ENCODE measurements at places on chromosomes 7 and 10. TPM values are rescaled to one million over a fixed set of nuclear protein-coding genes. Genes with fewer than 3 reads are reported as not detected.

DNA sequence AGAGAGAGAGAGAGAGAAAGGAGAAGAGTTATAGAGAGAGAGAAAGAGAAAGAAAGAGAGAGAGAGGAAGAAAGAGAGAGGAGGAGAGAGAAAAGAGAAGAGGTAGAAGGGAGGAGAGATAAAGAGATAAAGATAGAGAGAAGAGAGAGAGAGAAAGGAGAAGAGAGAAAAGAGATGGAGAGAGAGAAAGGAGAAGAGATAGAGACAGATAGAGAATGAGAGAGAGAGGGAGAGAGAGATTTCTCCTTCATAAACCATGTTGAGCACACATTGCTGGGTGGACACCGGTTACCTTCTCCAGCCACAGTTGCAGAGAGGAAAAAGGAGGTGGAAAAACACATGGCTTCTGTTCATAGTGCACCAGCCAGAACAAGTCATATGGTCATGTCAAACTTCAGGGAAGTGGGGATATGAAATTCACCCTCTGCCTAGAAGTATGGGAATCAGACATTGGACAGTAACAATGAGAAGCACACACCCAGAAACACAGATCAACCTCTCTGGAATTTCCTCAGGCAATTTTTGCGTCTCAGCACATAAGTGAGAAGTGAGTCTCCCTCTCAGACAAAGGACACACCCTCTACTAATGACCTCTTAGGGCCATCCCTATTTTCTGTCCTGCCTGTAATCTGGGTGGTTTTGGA, 172.5 kb upstream of the SVIL start:
- ATAC-seq, result no peak

DNA sequence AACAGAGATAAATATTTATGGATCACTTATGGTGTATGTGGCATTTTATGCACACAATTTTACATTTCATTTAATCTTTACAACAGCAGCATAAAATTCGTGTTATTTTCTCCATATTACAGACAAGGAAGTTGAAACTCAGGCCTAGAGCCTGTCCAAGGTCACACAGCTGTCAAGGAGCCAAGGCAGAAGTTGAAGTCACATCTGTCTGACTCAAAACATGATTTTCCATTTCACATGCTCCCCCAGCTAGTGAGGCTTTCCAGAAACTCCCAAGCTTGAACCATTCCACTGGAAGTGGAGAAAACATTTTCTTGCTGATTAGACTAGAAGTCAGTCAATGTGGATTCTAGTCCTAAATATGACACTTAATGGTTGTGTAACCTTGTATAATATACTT, 110.5 kb downstream of the HECTD2 start:
- ATAC-seq, result no peak

DNA sequence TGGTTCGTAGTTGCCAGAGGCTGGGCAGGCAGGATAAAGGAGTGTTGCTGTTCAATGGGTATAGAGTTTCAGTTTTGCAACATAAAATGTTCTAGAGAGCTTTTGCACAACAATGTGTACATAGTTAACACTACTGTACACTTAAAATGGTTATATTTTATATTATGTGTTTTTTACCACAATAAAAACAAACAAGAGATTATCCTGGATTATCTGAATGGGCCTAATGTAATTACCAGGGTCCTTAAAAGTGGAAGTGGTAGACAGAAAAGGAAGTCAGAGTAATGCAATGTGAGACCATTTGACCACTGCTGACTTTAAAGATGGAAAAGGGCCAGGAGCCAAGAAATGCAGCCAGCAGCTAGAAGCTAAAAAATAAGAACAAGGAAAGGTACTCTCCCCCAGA, 159.7 kb downstream of the SGMS1 start:
- ATAC-seq, result no peak

DNA sequence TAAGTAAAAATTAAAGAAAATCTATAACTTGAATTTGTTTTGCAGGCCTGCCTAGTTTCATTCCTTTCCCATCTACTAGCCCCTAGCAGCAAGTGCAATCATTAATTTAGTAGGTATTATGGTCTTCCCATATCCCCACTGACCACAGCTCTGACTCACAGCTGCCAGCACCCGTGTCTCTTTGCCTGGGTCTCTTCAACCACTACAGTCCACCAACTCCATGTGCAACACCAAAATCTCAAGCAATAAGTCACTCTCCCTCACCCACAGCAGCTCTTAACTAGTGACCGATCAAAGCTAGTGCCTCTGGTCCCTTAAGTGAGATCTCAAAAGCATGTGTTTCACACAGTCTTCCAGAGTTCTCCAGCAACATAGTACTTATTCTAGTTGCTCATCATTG, 26.0 kb upstream of the THSD7A start:
- no peak for ATAC-seq

DNA sequence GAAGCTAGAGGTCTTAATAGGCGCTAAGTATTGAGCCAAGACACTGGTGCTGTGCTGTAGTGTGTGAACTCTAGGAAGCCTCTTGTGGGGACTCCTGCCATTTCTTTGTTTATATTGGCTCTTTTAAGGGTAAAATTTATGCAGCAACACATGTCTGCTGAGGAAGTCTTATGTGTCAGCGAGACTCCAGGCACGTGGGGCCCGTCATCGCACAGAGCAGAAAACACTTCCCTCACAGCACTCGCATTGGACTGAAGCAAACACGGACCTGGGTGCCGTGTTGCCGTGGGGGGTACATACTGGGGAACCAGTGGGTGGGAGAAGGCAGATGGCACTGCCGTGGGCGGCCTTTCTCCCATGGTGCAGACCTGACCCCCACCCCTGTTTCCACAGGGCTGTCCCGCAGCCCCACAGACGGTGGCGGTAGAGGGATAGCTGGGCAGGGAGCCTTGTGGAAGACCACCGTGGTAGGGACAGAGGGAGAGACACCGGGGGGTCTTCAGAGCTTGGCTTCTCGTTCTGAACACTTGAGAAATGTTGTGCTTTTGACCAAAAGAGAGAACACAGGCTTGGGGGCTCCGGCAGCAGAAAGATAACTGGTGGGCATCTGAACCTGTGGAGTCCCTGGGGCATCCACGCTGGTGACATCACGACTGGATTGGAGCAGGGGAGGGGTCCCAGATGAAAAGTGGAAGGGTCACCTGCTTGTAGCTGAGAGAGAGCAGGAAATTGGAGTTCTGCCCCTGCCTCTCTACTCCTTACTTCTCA, 284.7 kb upstream of the SHH start:
- ATAC-seq, result no peak

DNA sequence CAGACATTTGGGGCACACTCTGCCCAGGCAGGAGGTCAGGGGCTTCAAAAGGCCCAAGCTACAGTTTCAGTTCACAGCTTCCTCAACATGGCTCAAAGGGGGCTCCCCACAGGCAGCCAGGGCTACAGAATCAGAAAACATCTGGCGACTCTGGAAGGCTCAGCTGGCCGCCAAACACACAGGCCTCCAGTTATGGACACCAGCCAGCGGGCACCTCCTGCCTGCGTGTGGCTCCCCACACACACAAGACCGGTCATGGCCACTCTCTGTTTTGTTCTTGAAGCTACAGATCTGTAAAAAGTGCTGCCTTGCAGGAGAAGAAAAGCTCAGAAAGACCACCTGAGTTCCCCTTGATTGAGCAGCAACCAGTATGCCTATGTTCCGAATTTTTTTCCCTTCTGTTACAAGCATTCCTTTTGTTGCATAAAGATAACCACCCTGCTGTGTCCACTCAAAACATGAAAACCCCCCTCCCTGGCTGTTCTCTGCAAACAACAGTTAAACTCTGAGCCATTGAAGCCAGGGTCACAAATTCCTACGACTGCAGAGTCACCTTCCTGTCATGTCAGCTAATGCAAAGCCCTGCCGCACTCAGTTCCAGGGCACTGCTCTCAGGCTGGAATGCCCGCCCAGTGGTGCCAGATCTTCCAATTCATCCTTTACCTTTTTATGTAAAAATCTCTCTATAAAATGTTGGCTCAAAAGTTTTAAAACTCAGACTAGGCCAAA, 33.6 kb downstream of the VSTM4 start:
- ATAC-seq, result no peak

GRCh38 chr7:94512735-94513564, 3.3 kb downstream of the CASD1 start:
- ATAC-seq, result no peak

- ATAC-seq, result no peak
These were observed 121.3 kb upstream of the MGMT start for GRCh38 chr10:129345763-129346162.

- peak; percentile 59 for ATAC-seq
These were observed 36.4 kb downstream of the HABP2 start for GRCh38 chr10:113589201-113589770.

- no peak for ATAC-seq
These were observed 27.9 kb upstream of the JAZF1 start for GRCh38 chr7:28208506-28208905.

DNA sequence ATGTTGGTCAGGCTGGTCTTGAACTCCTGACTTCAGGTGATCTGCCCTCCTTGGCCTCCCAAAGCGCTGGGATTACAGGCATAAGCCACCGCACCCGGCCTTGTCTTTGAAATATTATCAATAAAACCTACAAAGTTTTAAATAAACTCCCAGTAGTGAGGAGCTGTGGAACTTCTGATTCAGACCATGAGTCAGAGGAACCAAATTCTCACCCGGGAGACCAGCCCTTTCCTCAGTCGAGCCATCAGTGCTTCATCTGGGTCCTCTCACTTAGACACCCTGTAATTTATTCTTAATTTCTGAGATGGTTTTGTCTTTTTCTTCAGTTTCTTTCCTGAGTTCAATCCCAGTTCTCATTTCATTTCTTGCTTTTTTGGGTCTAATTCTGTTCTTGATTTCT, 68.6 kb downstream of the DYNC2I1 start:
- ATAC-seq, result no peak

GRCh38 chr10:103649654-103650423, 156.3 kb downstream of the NEURL1 start:
- ATAC-seq, result no peak

DNA sequence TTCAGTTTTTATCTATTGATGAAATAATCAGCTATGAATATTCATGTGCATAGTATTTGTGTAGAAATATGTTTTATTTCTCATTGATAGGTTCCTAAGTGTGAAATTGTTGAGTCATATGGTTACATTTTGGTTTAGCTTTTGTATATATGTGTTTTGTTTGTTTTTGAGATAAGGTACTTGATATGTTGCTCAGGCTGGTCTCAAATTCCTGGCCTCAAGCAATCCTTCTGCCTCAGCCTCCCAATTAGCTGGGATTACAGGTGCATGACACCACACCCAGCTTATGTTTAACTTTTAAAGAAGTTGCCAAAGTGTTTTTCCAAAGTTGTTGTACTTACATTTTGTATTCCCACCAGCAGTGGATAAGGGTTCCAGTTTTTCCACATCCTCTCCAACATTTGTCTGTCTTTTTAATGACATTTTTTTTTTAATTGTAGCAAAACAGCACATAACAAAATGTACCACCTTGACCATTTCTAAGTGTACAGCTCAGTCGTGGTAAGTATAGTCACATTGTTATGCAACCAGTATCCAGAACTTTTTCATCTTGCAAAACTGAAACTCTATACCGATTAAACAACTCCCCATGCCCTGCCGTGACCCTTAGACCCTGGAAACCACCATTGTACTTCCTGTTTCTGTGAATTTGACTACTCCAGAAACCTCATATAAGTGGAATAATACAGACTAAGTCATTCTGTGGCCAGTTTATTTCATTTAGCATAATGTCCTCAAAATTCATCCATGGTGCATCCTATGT, 12.6 kb upstream of the UBE2D1 start:
- no peak for ATAC-seq

HTR7 gene
- total RNA-seq, result 0.56 TPM

DYNC1I1 gene
- 9.1 TPM for total RNA-seq

OPALIN gene
- 0.52 TPM for total RNA-seq

OPN1SW gene
- 0.43 TPM for total RNA-seq

MYOZ1 gene
- total RNA-seq, result 0.24 TPM

Data from motor neuron (in vitro differentiated cells).